ENCODE measurements at places on chromosomes 4 and X. TPM values are rescaled to one million over a fixed set of nuclear protein-coding genes. Genes with fewer than 3 reads are reported as not detected.
A peak's percentile ranks its signal among the peaks of the same experiment; 100 is the strongest.

DNA sequence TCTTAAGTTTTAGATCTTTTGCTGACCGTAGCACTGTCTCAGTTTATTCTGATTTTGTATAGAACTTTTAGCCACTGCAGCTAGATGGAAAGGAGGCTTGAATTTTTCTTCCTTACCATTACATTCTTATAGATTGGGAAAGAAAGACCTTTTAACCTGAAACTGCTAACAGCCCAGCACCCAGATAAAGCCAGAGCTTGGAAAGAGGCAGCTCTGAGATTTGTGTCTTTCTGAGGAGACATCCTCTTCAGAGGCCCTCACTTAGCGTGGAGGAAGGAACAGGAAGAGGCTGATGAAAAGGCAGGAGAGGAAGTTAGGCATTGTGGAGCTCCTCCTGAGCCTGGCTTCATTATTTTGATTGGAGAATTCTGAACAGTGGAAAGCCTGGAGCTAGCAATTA, 35.1 kb downstream of the ATG4A start:
- no peak for DNase-seq
- peaks cover 2% of the 10 kb centered on the region for H3K4me1 ChIP-seq
- no peak overlapping the region for H3K4me3 ChIP-seq
- no peak overlapping the region for H3K27ac ChIP-seq
- H3K36me3 ChIP-seq, result peaks cover 20% of the 10 kb centered on the region

HSFX4 gene
- not detected for total RNA-seq

DNA sequence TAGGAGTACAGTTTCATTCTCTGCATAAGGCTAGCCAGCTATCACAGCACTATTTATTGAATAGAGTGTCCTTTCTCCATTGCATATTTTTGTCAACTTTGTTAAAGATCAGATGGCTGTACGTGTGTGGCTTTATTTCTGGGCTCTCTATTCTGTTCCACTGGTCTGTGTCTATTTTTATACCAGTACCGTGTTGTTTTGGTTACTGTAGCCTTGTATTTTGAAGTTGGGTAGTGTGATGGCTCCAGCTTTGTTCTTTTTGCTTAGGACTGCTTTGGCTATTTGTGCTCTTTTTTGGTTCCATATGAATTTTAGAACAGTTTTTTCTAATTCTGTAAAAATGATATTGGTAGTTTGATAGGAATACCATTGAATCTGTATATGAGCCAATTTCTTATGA, 182.1 kb upstream of the DIAPH2 start:
- H3K27ac ChIP-seq, result no peak overlapping the region
- no peaks in the 10 kb centered on the region for H3K36me3 ChIP-seq
- no peaks in the 10 kb centered on the region for H3K4me1 ChIP-seq

SOX3 gene
- total RNA-seq, result not detected

ZNF827 gene
- 10.3 TPM for total RNA-seq

DNA sequence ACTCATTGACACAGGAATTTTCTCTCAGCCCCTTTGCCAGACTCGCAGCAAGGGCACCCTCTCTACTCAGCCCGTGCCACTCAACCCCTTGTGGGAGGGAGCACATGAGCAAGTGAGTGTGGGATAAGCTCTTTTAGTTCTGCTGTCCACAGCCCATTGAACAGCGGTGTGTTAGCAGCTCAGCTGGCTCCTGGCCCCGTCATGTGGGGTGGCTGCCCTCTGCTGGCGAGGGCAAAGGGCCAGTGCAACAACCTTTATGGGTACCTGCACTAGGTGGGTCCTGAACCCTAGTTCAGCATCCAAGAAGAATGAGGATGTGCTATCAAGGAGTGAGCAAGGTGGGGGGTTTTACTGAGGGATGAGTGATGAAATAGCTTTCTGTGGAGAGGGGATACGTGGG, 85.0 kb upstream of the ZNF81 start:
- no peaks in the 10 kb centered on the region for H3K36me3 ChIP-seq
- peaks cover 4% of the 10 kb centered on the region for H3K4me1 ChIP-seq
- DNase-seq, result peak; percentile 37
- H3K4me3 ChIP-seq, result no peak overlapping the region
- H3K27me3 ChIP-seq, result peaks cover 5% of the 10 kb centered on the region
- no peak overlapping the region for H3K27ac ChIP-seq

CYLC1 gene
- not detected for total RNA-seq

- peak; percentile 42 for DNase-seq
- H3K27ac ChIP-seq, result peak within 1 kb of the TSS; percentile 69
- peaks cover 4% of the 10 kb centered on the region for H3K27me3 ChIP-seq
- H3K36me3 ChIP-seq, result no peaks in the 10 kb centered on the region
- peaks cover 14% of the 10 kb centered on the region for H3K4me1 ChIP-seq
- peak within 1 kb of the TSS; percentile 84 for H3K4me3 ChIP-seq
Observed at GRCh38 chrX:73214426-73215094, at the start of gene NAP1L2. TSS of gene NAP1L2 (minus strand) at chrX:73214851. CDS start at chrX:73214492, 359 bp downstream.

- no peaks in the 10 kb centered on the region for H3K27me3 ChIP-seq
- no peak overlapping the region for H3K4me3 ChIP-seq
- no peaks in the 10 kb centered on the region for H3K4me1 ChIP-seq
- no peak for DNase-seq
- H3K27ac ChIP-seq, result no peak overlapping the region
- no peaks in the 10 kb centered on the region for H3K36me3 ChIP-seq
Observed at GRCh38 chr4:8348071-8348470, 78.5 kb downstream of the HTRA3 start.

ADH1A gene
- total RNA-seq, result not detected

GRCh38 chr4:141213550-141213991, 7.1 kb upstream of the ZNF330 start:
- no peaks in the 10 kb centered on the region for H3K4me1 ChIP-seq
- DNase-seq, result no peak
- no peak overlapping the region for H3K27ac ChIP-seq

All from activated CD4-positive, alpha-beta memory T cell treated with anti-CD3 and anti-CD28 coated beads, Interleukin-2, amount 10 ng/mL, durations not matched to agents 7 days and 5 days (primary cell).